ENCODE measurements at places on chromosomes 1 and 21.

- no peak for DNase-seq
Observed at GRCh38 chr1:8035289-8035688, 9.2 kb upstream of the ERRFI1 start.

GRCh38 chr1:154913273-154913672 lies 23.2 kb downstream of the PMVK start:
- DNase-seq = no peak

DNA sequence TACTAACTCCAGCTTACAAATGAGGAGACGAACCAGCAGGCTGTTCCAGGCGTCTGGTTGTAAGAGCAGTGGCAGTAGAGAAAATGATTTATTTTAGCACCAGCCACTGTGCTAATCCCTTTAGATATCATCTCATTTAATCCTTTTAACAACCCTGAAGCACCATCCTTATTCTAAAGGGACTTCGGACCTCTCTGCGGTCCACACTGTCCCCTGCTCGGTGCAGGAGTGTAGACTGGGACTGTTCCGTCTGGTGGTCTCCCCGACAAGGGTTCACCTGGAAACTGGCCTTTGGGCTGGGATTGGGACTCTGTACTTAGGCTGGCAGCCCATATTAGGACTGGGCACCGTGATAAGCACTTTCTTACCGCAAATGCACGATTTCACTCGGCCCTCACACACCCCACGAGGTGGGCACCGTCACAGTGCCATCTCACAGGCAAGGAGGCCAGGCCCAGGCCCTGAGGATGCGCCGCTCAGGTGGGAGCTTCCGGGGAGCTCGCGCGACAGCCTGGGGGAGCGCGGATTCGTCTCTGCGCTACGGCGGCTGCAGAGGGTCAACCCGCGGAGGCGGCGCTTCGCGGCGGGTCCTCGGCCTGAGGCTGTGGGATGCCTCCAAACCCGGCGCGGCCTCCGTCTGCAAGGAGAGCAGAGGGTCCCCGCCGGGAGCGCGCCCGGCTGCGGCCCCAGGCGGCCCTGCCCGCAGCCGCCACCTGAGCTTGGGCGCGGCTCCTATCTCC lies 45.2 kb downstream of the ATP1A1 start:
- peak; percentile 83 for DNase-seq

DNA sequence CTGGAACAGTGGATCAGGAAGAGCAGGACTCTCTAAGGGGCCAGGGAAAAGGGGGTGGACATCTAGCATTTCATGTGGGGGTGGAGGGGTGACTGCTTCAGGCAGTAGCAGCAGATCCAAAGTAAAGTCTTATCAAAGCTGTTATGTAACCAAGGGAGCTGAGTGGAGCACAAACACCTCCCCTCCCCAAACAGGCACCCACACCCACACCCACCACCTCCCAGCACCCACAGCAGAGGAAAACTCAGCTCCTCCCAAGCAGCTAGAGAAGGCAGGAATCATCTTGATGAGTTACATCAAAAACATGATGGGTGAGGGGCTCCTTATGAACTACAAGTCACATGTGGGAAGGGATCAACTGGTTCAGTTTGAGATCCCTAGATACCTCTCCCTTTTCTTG lies 6.0 kb downstream of the DLGAP3 start:
- DNase-seq = no peak

DNA sequence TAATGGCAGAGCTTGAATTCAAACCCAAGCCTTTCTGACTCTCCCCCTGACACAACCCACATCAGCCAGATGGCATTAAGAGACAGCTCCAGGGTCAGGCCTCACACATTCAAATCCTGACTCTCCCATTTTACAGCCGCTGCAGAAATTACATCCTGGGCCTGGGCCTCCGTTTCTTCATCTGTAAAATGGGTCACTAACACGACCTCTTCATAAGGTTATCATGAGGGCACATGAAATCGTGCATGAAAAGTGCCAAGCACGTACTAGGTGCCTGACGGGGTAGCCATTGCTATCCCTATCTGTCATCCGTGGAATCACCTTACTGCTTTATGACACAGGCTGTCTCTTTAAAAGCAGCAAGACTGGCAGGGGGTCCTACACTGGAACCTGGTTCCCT lies 19.8 kb upstream of the CASZ1 start:
- no peak for DNase-seq

DNA sequence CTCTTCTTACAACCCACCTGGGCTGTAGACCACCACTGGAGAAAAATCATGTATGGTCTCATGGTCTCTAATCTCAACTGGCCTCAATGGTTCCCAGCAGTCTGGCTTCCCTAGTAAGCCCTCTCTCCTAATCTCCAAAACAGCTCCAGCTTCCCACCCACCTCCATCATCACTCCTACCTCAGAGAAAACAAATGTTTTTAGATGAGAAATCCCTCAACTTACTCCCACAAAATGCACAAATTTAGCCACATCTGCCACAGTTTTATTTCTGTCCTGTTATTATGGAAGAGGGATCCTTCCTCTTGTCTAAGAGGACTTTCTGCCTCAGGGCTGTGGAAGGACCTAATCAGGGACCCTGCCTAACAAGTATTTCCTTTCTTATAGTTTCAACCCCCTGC lies 32.1 kb downstream of the TP53BP2 start:
- DNase-seq = no peak

DNA sequence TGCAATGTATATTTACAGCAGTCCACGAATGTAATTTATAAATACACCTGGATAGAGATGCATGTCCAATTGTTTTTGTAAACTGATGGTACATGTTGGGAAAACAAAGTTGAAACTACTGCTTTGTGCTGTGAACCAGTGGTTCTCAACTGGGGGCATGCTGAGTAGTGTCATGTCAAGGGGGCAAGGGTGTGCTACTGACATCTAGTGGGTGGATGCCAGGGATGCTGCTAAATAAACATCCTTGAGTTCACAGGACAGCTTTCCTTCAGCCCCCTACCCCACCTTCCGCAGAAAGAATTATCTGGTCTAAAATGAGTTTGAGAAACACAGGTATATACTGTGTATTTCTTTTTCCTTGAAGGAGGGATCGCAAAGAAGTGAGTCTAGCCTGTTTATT lies 95.9 kb downstream of the RASAL2 start:
- peak; percentile 26 for DNase-seq

- DNase-seq = peak; percentile 90
Observed at GRCh38 chr1:178094739-178095645, 1.1 kb downstream of the RASAL2 start.

DNA sequence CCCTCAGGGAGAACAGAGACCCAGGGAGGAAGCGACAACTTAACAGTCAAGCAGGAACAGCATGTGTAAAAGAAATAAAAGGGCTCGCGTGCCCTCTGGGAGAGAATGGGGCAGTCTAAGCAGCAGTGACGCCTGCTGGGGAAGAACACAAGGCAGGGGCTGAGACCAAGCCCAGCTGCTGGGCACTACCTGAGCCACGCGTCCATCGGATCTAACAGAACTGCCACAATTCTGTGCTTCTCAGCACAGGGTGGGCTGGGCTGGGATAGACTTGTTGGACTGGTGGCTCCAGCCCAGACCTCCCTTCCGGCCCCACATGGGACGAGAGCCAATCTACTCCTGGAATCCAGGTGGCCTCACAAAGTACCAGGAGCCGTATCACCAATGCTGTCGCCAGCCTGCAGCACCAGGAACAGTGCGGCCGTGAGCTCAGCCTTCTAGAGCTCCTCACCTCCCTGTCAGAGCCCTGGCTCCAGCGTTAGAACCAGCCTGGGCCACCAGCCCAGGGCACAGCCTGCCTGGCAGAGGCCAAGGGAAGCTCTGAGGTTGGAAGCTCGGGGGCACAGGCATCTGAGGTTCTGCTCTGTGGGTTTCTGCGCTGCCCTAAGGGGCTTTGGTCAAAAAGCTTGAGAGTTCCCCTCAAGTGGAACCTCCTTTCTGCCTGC lies 7.4 kb downstream of the LRRC47 start:
- DNase-seq = no peak

- no peak for DNase-seq
Observed at GRCh38 chr1:5639106-5639722, 353.0 kb downstream of the NPHP4 start.
